Activated CD8-positive, alpha-beta memory T cell treated with anti-CD3 and anti-CD28 coated beads, Interleukin-2, amount 50 U/mL, for 48 hours (primary cell): ENCODE measurements at places on chromosomes 6 and 20.

GRCh38 chr6:10312445-10312844 is 102.4 kb downstream of the TFAP2A start:
- DNase-seq, result no peak

GRCh38 chr6:148364056-148364824 is 21.6 kb downstream of the SASH1 start:
- no peak for DNase-seq

- no peak for DNase-seq
Measured at GRCh38 chr6:145213614-145214013, 521.7 kb downstream of the EPM2A start.

GRCh38 chr6:54291146-54291545 is 17.1 kb upstream of the TINAG start:
- DNase-seq, result no peak

DNA sequence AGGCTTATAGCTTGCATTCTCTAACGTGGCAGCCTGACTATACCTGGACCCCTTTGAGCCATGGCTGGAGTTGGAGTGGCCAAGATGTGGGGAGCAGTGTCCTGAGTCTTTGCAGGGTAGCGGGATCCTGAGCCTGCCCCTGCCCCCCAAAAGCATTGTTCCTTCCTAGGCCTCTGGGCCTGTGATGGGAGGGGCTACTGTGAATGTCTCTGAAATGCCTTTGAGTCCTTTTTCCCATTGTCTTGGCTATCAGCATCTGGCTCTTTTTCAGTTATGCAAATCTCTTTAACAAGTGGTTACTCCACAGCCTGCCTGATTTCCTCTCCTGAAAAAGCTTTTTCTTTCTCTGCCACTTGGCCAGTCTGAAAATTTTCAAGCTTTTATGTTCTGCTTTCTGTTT is 17.0 kb upstream of the PRL start:
- DNase-seq, result no peak

GRCh38 chr6:36216559-36216958 is 20.0 kb downstream of the BRPF3 start:
- no peak for DNase-seq

- DNase-seq, result no peak
Measured at GRCh38 chr6:37779902-37780628, 39.5 kb upstream of the ZFAND3 start.

DNA sequence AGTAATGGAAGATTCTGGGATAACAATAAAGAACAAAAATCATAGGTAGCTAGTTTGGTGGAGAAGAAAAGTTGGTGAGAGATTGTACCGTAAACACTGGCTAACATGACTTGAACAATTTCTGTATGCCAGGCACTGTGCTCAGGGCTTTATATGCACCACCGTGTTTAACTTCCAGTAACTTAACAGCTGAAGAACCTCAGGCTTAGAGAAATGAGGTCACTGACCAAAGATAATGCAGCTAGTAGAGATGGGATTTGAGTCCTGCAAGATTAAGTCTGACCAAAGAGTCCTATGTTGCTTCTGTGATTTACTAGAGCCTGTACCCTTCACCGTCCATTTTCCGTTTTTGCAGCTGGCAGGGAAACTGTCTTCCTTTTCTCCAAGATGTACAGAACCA is 2.7 kb downstream of the CSTF1 start:
- no peak for DNase-seq

DNA sequence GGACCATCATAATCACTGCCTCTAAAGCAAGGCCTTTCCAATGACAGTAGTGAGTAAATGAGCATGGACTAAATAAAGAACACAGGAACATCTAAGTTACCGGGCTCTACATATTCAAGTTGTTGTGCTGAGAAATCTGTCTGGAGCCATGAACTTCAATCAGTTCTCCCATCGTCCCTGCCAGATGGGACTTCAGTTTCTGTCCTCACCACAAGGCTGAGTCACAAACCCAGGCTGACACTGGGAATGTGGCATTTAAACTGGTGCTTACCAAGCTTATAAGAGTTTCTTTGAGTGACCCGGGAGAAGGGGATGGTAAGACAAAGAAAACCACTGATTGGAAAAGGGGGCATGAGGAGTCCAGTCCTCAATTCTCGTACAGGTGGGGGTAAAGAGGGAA is 497.0 kb downstream of the MAFB start:
- no peak for DNase-seq

GRCh38 chr20:62048821-62049291 is 16.8 kb downstream of the TAF4 start:
- no peak for DNase-seq

- DNase-seq, result no peak
Measured at GRCh38 chr20:49706630-49707091, 7.0 kb downstream of the B4GALT5 start.

- DNase-seq, result no peak
Measured at GRCh38 chr6:101129851-101130250, 248.7 kb upstream of the ASCC3 start.

GRCh38 chr6:2579804-2580570 is 170.7 kb downstream of the MYLK4 start:
- no peak for DNase-seq

GRCh38 chr6:46526607-46527006 is 35.4 kb upstream of the RCAN2 start:
- DNase-seq, result no peak

DNA sequence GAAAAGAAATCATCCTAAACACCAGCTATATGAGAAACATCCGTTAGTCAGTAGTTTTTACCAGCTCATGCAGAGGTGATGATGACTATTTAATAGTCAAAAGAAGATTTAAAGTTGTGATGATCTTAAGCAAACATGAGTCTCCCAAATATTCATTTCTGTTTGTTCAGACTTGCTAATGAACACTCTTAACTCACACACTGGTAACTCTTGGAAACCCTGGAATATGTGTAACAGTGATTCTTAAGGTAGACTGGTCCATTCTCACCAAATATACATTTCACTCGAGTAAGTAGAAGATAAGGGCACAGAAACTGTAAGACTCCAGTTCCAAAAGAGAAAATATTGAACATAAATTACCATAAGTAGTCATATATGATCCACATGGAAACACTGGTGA is 29.1 kb downstream of the RSPO3 start:
- no peak for DNase-seq

DNA sequence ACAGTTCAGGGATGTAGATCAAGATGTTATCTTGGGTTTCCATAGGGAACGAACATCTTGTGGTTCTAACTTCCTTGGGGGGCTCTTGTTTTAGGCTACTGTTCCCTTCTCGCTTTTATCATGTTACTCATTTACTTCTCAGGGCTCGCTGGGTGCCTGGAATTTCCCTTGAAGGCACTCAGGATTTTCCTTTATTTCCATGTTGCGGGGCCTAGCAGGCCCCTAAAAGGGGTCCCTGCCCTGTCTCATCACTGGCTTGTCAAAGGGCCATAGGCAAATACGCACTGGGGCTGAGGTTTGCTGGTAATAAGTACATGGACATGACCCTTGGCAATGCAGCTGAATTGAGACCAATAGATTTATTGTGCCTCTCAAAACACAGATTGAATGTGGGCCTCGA is 262.3 kb downstream of the CDH4 start:
- no peak for DNase-seq

GRCh38 chr6:75196081-75196687 is 9.7 kb downstream of the COL12A1 start:
- no peak for DNase-seq

DNA sequence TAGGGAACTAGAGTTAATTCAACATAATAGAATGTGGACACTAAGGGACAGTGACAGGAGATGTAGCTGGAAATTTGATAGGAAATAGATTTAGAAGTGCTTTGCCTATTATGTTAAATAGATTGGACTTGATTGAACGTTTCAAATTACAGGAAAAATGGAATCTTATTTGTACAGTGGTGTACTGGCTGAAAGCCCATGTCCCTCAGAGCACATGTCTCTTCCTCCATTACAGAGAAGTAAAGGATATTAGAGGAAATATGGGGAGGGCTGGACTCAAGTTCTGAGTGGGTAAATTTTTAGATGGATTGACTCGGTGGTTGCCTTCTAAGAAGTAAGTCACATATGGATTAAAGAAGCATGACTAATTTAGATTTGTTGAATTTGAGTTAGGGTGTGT is 11.4 kb downstream of the PKIB start:
- DNase-seq, result no peak

DNA sequence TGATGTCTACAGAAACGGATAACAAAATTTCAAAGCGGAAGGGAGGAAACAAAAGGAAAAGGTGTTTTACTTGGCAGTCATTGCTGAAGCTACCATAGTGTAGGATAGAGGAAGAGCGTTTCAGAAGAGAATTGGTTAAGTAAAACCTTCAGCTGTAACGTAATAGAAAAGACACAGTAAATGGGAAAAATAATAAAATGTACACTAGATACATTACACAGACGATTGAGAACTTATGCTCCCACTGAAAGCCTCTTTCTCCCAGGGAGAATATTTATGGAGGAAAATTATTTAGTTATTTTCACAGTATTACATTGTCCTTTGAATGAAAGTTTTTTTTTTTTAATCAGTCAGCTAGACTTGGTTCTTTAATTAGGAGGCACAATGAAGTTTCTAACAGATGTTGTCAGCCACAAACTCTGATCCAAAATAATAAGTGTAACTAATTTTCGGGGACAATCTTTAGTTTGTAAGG is 90.7 kb upstream of the PRDM1 start:
- DNase-seq, result no peak

DNA sequence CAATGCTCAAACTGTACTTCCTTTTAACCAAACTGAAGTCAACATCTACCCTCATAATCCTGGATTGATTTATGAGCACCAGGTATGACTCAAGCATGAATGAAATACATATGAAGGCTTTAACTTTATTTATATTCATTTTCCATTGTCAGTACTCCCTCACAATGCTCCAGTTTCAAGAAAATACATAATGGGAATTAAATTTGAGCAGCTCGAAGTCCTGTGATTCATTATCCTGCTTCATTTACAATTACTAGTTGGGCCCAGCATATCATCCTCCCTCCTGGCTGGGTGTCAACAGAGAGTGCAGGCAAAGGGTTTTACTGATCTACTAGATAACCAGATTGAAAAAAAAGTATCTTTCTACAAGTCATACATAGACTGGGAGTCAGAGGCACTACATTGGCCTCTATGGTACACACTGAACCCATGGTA is 10.1 kb downstream of the SAMHD1 start:
- peak; percentile 46 for DNase-seq

GRCh38 chr6:41504466-41505121 is 41.6 kb upstream of the FOXP4 start:
- DNase-seq, result no peak

GRCh38 chr6:100633096-100633777 is 168.5 kb upstream of the SIM1 start:
- DNase-seq, result no peak

DNA sequence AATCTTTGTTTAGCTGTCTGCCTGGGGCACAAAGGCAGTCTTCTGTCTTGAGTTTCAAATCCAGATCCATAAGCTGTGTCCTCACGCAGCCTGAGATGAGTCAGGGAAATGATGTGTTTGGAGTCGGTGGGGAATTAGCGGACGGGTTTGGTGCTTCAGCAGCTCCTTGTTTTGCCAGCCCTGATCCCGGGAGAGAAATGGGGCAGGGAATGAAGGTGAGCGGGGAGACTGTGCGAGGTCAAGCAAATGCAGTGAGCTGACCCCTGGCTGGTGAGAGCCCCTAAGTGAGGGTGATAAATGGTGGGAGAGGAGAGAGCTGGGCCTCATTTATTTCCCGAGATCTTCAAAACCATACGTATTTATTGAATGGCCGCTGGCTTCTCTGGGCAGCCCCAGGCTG is 21.6 kb downstream of the DUSP22 start:
- no peak for DNase-seq

DNA sequence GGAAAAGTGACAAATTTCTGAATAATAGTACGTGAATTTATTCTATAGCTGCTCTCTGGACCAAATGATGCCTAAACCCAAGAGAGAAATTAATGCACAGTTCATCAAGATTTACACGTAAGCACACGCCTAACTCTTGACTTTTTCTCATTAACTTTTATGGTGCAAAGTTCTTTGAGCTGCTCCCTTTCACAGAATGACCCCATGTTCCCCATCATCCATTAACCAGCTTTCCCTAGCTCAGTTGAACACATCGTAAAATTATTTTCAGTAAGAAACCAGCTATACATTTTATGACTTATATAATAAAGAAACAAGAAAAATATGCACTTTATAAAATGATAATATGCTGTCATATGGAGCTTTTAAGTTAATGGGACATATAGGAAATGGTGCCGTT is 54.3 kb downstream of the ID4 start:
- no peak for DNase-seq

DNA sequence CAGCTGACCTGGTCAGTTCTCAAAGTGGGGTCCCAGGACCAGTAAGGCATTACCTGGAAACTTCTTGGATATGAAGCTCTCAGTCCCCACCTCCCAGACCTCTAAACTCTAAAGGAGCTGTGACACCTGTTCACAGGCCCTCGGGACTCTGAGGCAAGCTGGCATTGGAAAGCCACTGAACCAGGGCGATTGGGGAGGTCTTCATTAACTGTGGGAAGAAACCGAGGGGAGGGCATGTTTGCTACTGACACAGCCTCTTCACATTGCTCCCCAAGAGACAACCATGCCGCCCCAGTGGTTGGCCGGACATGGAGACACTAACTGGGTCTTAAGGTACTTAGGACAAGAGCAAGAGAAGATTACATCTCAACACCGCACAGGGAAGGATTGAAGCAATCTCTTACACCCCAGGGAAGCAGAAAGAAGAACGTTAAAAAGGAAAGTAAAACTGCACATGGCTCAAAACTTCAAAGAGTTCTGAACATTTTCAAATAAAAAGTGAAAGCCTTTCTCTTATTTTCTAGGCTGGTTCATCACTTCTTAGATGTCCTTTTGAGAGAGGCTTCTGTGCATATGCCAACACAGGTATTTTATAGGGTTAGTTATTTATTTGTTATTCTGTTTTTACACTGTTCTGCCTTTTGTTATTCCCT is 210.0 kb upstream of the CST7 start:
- DNase-seq, result no peak

DNA sequence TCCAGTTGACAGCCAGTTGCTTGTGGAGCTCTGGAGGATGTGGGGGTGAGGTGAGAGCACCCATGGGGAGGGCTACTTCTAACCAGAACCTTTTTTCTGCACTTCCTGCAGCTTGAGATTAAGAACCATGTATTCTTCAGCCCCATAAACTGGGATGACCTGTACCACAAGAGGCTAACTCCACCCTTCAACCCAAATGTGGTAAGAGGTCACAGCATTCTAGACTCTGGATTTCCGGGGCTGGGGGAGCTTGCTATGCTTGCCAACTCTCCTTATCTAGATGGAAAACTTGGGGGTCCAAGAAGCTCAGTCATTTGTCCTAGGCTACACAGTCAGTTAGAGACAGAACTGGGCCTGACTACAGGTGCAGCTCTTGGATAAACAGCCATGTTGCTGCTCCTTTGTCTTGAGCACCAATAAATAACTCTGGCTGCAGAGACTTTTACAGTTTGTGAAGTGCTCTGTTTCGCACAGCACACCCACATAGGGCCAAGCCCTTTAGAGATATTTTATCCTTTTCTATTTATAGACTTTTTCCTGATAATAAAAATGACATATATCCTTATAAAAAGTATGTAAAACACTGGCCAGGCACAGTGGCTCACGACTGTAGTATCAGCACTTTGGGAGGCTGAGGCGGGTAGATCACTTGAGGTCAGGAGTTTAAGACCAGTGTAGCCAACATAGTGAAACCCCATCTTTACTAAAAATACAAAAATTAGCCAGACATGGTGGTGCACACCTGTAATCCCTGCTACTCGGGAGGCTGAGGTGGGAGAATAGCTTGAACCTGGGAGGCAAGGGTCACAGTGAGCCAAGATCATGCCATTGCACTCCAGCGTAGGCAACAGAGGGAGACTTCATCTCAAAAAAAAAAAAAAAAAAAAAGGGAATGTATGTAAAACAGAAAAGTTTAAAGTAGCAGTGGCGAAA is 10.6 kb upstream of the IFT52 start:
- no peak for DNase-seq
